ENCODE measurements at places on chromosomes 3 and 15.

GRCh38 chr3:126529585-126530170, 5.7 kb downstream of the CHST13 start:
- no peak for DNase-seq

GRCh38 chr3:41164777-41165176, 34.5 kb upstream of the CTNNB1 start:
- no peak for DNase-seq

DNA sequence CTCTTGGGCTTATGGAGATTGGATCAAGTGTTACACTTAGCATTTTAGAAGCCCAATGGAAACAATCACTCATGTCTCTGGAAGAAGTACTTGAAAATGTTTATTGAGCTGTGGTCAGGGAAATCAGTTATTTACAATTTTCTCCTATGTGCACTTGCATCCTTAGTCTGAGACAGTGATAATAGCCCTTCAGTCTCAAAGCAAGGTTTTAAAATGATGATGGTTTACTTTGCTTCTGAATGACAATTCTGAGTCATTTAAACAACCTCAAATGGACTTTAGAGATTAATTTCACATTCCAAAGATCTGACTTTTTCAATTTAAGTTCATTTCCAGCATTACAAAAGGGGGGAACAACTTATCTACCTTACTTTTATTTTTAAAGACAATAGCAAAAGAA, 20.1 kb downstream of the TIPARP start:
- no peak for DNase-seq

- DNase-seq, result no peak
Observed at GRCh38 chr3:184952671-184953070, 140.7 kb downstream of the VPS8 start.

GRCh38 chr3:60186359-60186758, 1064.9 kb downstream of the FHIT start:
- DNase-seq, result no peak

DNA sequence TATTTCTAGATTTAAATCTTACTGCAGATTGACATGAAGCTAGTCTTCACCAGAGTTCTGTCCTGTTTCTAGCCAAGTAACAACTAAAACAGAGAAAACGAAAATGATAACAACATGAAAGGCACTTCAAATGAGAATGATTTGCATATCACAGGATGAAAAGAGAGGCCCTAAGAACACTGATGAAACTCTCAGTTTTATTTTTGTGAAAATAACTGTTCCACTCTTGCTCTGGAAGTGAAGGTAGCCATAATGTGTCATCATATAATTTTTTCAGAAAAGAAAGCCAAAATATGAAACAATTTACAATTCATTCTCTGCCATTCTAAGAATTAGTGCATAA, 274.4 kb downstream of the ADAMTSL3 start:
- DNase-seq, result no peak

DNA sequence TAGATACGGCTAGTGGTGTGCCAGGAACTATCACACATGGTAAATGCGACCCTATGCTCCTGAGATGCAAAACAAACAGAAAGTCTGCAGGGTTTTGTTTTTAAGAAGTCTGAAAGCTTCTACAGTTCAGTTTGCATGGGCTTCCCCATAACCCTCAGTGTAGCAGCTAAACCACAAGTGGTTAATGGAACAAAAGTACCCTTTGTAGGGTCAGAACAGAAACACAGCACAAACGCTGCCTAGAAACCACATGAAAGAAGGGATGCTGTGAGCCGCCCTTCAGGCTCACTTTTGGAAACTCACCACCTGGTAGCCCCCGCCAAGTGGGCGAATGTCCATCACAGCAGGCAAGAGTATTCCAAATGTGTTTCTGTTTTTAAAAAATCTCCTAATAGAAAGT, 46.2 kb downstream of the CTDSPL start:
- DNase-seq, result peak; percentile 24

DNA sequence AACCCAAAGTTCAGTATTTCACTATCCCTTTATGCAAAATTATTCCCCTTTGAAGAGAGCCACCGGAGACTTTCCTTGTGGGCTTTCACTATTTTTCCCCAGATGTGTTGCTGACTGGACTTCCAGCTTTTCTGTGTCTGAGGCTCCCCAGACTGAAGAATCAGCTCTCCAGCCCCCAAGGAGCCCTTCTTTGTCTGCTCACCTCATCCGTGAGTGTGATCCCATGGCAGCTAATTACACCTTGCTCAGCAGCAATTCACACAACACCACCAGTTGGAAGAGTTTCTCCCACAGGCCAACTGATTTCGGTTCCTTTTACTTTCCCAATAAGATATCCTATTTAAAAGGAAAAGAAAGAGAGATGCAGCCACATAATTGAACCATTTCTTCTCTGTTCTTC, 249.5 kb upstream of the TRIM42 start:
- DNase-seq, result no peak

GRCh38 chr3:196896229-196896628, 28.5 kb downstream of the SENP5 start:
- DNase-seq, result no peak

DNA sequence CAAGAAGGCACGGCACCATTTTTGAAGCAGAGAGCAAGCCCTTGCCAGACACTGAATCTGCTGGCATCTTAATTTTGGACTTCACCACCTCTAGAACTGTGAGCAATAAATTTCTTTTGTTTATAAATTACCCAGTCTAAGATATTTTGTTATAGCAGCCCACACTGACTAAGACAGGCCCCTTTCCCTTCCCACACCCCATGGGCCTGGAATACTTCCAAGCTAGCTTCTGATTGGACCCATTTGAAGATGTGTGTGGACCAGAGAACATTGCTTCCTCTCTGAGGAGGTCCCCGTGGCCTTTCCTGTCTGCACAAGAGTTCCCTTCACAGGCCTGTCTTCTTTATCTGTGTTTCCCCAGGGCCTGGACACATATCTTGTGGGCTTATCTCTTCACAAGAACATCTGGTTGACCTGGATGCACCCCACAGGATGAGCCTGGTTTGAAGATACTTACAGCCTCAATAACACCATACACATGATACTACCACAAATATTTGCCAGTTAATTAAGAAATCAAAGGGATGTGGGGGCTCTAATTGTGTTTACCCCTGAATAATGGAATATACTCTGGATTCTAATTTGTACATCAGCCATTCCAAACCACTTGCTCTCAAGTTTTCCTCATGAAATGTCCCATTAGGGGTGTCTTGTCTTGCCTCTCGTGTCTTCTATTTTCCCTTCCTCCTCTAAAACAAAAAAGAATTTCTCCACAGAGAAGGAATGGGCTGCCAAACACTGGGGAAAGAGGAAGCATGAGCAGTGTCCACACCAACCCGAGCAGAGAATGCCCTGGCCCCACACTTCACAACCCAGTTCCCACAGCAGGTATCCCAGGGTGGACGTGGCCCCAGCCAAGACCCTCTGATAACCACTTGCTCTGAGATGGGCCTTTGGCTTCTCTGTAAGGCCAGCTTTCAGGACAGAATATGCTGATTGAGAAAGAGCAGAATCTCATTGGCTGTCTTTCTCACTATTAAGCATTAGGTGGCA, 42.5 kb downstream of the GLB1 start:
- DNase-seq, result no peak

- DNase-seq, result peak; percentile 90
Observed at GRCh38 chr3:138187296-138188012, at the start of gene ARMC8. TSS of gene ARMC8 (plus strand) at chr3:138187301. CDS start at chr3:138187555, 254 bp downstream.

- no peak for DNase-seq
Observed at GRCh38 chr3:162353414-162353813, 856.8 kb downstream of the OTOL1 start.

DNA sequence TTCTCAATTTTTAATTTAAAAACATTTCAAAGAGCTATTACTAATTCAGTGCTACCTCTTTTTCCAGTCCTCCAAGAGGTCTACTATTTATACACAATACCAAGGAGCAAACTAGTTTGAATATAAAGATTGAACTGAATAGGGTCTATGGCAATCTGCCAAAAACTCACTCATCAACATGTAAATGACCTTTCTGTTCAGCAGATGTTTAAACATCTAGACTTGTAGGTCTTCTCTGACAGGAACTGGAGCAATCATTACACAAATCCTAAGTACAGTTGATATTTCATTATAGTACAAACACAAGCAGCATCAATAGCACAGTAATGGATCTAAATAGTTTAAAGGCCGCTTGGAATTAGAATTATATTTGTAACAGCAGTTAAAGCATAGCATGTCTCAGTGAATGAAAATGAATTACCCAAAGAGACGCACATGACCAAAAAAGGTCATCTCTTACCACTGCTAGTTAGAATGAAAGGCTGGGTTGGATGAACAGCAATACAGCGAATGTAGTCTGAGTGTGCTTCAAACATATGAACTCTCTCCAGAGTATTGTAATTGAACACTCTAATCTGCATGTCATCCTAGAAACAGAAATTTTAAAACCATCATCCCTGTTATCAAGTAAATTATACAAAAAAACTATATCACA, 10.7 kb downstream of the COPB2 start:
- peak; percentile 70 for DNase-seq

GRCh38 chr3:55417211-55417610, 69.9 kb downstream of the WNT5A start:
- DNase-seq, result no peak

GRCh38 chr3:171880101-171880870, 37.1 kb downstream of the TMEM212 start:
- DNase-seq, result no peak

Data from NCI-H187 (cell line).